Muscle of leg (tissue), 16 donors: ENCODE measurements at places on chromosomes 1 and 21.

- no peak for DNase-seq
These were observed 74.0 kb downstream of the FYB2 start for GRCh38 chr1:56745231-56745630.

DNA sequence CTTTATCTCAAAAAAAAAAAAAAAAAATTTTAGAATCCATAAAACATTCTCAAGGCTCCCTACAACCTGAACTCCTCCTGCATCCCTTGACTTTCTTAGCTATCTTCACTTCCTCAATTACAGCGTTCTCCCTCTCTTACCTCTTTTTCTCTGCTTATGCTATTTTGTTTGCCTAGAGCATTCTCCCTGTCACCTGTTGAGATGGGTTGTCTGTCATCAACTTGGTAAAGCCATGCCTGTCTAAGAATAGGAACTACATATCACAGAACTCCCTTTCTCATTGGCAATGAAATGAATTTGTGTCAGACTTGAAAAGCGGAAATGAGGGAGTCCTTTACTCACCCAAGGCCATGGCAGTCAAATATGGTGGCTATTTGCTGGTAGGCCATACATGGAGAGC is 129.6 kb upstream of the CACHD1 start:
- DNase-seq, result no peak

DNA sequence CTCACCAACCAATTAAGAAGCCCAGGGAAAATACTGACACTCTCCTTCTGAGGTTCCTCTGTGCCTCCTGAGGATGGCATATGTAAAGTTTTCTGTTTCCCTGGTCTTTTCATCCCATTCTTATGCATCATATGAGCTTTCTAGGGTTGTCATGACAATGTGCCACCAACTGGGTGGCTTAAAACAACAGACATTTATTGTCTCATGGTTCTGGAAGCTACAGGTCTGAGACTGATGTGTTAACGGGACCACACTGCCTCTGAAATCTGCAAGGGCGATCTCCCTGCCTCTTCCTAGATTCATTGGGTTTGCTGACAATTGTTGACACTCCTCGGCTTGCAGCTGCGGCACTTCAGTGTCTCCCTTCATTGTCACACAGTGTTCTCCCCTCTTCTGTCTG is 308.4 kb downstream of the RGS7 start:
- no peak for DNase-seq

GRCh38 chr1:101781201-101781831 is 215.4 kb downstream of the OLFM3 start:
- DNase-seq, result peak; percentile 29

DNA sequence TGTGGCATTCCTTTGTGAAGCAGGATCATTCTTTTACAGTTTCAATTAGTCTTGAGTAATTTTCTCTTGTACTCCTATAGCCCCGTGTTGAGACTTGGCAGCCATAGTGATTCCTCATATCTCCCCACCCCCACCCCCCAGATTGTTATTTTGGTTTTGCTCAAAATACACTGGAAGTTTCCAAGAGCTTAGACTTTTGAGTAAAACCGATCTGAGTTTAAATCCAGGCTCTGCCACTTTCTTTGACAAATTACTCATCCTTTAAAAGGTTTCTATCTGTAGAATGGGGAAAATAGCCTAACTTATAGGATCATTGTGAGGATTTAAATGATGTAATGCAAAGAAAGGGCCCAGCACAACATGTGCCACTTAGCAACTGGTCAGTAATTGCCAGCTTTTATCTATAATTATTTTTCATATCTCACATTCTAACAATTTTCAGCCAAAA is 53.1 kb upstream of the RC3H1 start:
- DNase-seq, result no peak

GRCh38 chr1:18413541-18414305 is 67.0 kb upstream of the KLHDC7A start:
- no peak for DNase-seq

GRCh38 chr1:240607006-240607405 is 4.9 kb downstream of the GREM2 start:
- no peak for DNase-seq

DNA sequence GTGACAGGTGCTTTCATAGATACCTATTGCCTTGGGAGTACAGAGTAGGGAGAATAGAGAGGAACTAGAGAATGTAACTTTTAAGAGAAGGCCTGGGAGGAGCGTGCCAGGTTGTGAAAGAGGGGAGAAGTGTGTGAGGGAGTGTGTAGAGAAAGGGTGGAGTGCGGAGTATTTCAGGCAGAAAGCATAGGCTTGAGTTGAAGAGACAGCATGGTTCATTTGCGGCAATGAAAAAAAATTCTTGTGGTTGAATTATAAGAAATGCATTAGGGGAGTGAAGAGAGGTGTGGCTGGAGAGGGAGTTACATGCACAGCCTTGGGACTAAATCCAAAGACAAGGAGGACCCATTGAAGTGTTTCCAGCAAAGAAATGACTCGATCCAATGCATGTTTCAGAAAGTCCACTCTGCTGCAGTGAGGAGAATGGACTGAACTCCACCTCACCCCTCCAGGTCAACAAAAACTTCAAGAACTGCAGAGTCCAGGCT is 81.7 kb upstream of the ADAM30 start:
- no peak for DNase-seq

DNA sequence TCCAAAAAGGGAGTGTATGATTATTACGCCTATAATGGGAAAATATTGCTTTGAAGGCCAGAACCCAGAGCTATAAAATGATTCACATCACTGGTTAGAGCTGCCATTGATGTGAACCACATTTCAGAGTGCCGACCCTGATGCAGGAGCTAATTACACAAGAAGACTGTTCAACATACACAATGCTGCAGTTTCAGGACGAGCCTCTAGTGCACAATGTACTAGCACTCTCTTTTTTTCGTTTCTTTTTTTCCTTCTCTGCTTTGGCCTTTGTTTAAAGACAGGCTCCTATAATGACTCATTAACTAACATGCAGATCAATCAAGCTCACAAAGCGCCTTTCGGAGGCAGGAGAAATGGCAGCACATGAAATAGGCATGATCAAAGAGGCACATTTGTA is 66.0 kb upstream of the HMGB4 start:
- DNase-seq, result no peak

DNA sequence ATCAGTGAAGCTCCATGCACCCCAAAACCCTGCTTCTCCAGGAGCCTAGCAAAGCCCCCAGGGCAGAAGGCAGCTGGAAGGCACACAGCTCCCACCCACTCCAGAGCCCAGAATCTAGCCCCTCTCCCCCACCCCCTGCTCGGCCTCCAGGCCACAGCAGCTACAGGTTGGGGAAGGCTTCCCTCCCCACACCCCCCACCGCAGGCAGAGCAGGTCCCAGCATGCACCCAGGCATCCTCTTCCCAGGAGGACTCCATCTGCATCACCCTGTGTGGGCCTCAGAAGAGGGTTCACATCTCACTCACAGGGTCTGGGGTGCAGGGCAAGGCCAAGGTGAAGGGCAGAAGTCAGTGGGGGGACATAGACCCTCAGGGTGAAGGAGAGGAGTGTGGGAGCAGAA is 719 bp downstream of the S100A14 start:
- no peak for DNase-seq

GRCh38 chr1:20276485-20277159 is 14.1 kb upstream of the VWA5B1 start:
- no peak for DNase-seq

GRCh38 chr1:77900687-77901293 is 12.4 kb downstream of the NEXN start:
- peak; percentile 72 for DNase-seq

DNA sequence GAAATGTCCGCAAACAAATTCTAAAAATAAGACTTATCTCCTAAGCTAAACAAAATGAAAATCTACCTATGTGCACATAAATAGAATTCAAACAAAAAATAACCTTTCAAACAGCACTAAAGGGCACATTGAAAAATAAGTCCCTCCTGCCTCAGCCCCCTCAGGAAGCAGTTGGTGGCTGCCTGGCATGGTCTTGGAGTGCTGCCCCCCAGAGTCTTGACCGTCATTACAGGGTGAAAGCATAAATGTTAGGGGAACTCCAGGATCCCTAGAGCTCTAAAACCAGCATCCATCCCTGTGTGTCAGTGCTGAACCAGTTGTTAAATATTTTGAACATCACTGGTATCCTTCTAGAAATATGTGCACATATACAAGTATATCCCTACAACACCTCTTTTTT is 6.5 kb upstream of the NPL start:
- DNase-seq, result no peak

DNA sequence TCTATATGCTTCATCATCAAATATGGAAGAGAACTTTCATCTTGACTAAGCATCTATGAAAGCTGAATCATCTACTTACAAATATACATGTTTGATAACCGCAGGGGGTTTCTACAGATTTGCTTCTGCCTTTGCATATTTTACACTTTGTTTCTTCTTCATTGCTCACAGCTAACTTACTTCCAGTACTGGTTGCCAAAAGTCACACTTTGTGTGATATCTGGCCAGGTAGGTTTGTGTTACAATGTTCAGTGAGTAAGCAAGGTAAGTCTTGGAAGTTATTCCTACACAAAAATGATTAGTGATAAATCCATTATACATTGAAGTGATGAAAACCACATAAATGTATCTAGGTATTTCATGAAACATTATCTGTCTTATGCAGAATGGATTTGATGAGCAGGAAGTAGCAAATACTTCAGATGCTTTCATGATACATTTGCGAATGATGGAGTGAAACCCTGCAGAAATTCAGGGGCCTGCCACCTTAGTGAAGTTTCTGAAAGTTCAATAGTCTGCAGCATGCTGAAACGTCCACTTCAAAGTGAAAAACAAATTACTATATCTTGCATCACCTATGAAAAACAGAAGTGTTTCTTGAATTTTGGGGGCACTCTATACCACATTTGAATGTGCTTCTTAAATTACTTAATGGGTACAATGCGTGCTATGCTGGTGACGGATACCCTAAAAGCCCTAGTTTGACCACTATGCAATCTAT is 187.3 kb downstream of the ATP6V1G3 start:
- DNase-seq, result no peak

GRCh38 chr1:159715855-159716254 is 1.5 kb upstream of the CRP start:
- DNase-seq, result no peak

- DNase-seq, result no peak
These were observed 2.8 kb downstream of the CERS2 start for GRCh38 chr1:150971583-150972416.

DNA sequence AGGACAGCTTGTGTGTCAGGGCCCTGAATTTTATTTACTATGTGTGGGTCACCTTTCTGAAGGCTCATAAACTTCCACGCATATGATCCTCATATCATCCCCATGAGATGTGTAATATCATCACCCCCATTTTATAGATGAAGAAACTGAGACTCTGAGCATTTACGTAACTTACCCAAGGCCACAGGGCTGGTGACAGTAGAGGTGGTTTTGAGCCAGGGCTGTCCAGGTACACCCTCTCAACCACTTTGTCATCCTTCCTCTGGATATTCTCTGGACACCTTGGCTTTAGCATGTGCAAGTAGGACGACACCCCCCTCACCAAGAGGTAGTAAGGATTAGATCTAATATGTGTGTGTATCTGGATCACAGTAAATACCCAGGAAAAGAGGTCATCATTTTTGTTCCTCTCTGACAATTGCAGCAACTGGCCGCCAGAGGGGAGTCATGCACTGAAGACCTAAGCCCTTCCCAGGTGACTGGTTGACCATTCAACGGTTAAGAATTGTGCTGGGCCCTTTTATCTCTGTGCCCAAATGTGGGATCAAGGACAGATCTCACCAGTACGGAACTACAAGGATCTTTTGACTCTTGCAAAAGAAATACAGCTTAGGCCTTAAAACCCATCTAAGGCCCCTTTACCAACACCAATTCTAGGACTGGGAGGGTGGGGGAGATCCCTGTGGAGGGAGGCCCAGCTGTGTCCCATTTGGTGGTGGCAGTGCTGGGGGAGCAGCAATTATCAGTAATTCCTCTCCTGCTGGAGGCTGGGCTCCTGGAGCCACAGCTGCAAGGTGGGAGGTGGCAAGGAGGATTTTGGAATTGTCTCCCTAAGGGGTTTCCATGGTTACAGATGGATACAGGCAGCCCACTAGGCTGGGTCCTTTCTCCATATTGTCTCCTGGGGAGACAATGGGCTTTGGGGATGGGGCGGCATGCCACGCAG is 13.7 kb upstream of the E2F2 start:
- peak; percentile 87 for DNase-seq

- DNase-seq, result no peak
These were observed 962.2 kb downstream of the ADGRL2 start for GRCh38 chr1:82762829-82763532.

DNA sequence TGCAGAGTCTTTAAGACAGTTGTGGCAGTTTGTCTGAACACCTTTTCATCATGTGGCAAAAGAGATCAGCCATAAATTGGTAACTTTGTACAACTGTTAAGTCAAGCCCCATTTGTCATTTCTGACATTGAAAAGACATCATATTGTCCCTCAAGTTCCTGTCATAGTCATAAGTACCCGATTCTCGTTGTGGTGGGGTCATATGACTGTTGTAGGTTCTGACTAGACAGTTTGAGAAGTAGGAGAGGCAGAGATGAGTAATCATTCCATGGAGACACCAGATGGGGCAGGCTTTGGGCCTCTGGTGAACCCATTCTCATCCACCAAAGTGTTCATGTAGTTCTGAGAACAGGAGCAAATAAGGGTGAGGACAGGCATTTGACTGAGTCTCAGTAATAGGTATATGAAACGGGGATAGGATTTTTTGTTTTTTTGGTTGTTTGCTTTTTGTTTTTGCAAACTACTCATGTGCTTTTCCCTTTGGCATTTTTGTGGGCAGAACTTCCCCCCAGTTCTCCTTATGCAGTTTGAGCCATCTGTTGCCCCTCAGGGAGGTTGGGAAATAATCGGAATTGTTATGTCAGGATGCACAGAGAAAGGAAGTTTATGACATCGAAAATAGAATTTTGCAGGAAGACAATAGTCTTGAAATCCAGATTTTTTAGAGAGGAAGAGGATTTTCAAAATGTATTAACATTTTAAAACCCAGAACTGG is 86.9 kb upstream of the KCNE2 start:
- DNase-seq, result no peak

DNA sequence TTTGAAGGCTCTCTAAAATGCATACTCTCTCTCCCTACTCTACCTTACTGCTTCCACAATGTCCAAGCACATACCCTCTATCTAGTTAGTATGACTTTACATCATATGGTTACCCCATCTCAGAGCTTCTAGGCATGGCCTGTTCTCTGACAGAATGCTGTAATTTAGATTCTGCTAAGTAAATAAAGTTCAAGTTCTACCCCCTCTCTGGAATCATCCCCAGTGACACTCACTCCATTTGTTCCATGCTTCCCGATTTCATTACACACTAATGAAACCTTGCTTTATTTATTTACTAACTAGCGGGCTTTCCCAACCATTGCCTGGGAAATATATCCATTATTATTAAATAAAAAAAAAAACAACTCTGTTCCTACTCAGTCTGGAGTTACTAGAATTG is 7.3 kb downstream of the CRYZL1 start:
- no peak for DNase-seq

GRCh38 chr1:29975036-29975694 is 738.8 kb downstream of the PTPRU start:
- DNase-seq, result peak; percentile 48
